ENCODE measurements at places on chromosomes 1 and 21.

- peak; percentile 43 for DNase-seq
Measured at GRCh38 chr1:16111771-16112595, 38.5 kb upstream of the FAM131C start.

DNA sequence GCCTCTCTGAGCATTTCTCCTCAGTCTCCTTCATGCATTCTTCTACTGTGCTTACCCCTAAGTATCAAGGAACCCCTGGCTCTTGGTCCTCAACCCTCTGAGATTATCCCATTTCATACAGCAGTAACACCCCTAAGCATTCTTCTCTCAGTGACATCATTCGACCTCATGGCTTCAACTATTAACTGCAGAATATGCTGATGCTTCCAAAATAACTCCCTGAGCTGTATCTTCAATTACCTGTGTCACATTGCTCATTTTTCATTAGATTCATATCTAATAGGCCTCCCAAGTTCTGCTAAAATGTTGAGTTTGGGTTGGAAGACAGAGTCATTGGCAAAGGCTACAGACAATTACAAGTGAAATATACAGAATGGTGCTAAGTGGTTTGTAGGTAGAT is 7.5 kb downstream of the CAPN8 start:
- no peak for DNase-seq

DNA sequence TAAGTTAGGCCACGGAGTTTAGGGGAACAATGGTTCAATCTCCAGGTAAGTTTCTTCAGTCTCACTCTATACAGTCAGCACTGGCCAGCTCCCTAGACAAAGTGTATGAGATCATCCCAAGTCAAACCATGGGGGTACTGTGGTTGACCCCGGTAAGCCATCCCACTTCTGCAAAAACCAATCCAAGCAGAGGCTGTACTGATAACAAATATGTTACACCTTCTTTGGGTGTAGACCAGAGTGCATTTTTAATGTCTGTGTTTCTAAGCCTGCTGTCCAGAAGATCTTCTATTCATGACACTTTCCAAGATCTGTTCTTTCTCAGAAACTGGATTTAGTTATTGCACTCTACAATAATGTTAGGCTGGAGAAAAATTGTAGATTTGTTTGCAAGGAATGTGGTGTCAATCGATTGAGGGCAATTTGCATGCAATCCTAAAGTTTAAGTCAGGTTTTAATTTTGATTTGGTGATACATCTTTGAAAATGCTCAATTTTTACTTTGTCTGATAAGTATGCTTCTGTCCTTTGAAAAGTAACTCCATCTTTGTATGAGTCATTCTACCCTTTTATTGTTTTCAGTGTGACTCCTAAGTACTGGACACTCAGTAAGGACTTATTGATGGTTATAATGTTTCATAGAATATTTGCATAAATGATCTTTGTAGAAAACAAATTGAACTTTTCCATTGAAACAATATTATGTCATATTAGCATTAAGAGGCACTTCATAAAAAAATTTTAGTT is 152.4 kb downstream of the HLX start:
- no peak for DNase-seq

- DNase-seq = peak; percentile 24
Measured at GRCh38 chr1:42319128-42319851, 15.7 kb downstream of the FOXJ3 start.

GRCh38 chr21:31537872-31538576 is 121.5 kb upstream of the SOD1 start:
- DNase-seq = no peak

DNA sequence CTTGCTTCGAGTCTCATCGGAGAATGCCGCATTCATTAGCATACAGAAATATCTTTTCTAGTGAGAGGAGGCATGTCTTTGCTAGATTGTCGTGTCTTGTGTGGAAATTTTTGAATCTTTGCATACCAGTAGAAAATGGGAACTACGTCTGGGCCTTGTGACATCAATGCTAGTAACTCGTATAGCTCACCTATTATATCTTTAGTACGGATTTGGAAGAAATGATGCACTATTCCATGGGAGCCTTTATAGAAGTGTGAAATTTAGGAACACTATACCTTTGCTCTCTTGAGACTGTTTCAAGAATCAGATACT is 835 bp downstream of the UHMK1 start:
- DNase-seq = no peak

- DNase-seq = peak; percentile 89
Measured at GRCh38 chr1:10803971-10804820, 7.8 kb upstream of the CASZ1 start.

- no peak for DNase-seq
Measured at GRCh38 chr1:184691719-184692324, 62.8 kb downstream of the EDEM3 start.
